CD8-positive, alpha-beta memory T cell (primary cell): ENCODE measurements at places on chromosomes 6 and 20. TPM values are rescaled to one million over a fixed set of nuclear protein-coding genes. Genes with fewer than 3 reads are reported as not detected.

GRCh38 chr6:154602708-154603107 lies 92.2 kb upstream of the CNKSR3 start:
- H3K27ac ChIP-seq: no peak overlapping the region
- no peak overlapping the region for H3K4me3 ChIP-seq
- no peak for DNase-seq
- H3K36me3 ChIP-seq: no peaks in the 10 kb centered on the region

- no peaks in the 10 kb centered on the region for H3K27me3 ChIP-seq
- H3K4me1 ChIP-seq: no peaks in the 10 kb centered on the region
- no peak overlapping the region for H3K27ac ChIP-seq
- no peak overlapping the region for H3K4me3 ChIP-seq
- no peak for DNase-seq
These were observed 90.2 kb upstream of the CCDC167 start for GRCh38 chr6:37589941-37590340.

- no peak overlapping the region for H3K27ac ChIP-seq
- no peak for DNase-seq
- H3K4me3 ChIP-seq: no peak overlapping the region
- no peaks in the 10 kb centered on the region for H3K36me3 ChIP-seq
- H3K4me1 ChIP-seq: no peaks in the 10 kb centered on the region
These were observed 8.0 kb downstream of the CYP24A1 start for GRCh38 chr20:54165803-54166202.

DNA sequence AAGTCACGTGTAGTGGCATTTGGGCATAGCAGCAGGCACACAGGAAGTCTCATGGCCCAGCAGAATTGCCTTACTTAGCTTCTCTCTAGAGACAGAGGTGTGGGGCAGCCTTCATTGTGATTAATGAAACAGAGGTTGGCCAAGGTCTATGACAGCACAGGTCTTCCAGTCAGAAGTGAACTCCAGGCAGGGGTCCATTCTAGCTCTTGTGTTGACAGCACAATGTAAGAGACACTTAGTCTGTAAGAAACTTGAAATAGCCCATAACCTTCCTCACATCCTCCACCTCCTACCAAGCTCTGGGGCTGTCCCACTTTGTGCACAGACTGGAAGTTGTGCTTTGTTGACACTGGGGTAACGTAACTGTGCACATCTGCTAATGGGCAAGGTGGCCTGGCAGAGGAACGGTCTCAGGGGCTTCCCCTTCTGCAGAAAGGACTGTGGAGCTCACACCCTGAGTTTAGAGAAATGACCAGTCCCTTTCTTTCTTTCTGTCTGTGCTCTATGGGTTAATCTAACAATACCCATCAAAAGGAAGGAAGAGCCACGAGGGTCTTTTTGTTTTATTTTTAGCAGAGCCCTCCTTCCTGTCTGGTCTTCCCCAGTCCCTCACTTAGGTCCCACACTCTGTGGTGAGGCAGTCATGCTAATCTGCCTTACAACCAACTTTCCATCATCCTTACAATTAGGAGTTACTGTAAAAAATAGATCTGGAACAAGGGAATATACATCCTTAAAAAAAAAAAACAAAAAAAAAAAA lies 35.6 kb upstream of the TAGAP start:
- no peaks in the 10 kb centered on the region for H3K27me3 ChIP-seq
- no peaks in the 10 kb centered on the region for H3K36me3 ChIP-seq
- DNase-seq: no peak
- peak overlapping the region; percentile 2 for H3K4me3 ChIP-seq

DNA sequence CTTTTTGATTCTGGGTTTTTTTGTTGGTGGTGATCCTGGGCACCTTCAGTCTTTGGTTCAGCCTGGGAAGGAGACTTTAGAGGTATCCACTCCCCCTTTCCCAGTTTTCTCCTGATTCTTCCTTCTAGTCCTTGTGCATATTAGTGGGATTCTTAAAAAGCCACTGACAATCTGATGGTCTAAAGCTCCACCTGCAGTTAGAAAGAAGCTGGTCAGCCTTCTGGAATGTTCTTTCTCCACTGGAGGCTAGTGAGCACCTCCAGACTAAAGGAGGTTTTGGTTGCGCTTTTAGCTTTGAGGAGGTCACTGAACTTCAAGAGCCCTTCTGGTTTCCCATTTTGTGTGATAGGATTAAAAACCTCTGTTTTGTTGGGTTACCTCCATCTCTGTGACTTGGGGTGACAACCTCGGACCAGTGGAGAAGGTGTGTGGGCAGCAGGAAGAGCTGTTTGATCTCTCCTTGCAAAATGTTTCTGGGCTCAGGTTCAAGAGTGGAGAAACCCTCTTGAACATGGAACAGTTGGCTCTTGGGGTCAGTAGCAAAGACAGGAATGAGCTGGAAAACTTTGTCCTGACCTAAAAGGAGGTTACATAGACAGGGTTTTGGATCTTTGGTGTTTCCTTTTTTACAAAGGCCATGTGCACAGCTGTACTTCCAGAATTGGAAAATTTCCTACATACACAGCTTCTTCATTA lies 29.0 kb downstream of the JARID2 start:
- H3K27ac ChIP-seq: no peak overlapping the region
- no peaks in the 10 kb centered on the region for H3K27me3 ChIP-seq
- DNase-seq: no peak

DNA sequence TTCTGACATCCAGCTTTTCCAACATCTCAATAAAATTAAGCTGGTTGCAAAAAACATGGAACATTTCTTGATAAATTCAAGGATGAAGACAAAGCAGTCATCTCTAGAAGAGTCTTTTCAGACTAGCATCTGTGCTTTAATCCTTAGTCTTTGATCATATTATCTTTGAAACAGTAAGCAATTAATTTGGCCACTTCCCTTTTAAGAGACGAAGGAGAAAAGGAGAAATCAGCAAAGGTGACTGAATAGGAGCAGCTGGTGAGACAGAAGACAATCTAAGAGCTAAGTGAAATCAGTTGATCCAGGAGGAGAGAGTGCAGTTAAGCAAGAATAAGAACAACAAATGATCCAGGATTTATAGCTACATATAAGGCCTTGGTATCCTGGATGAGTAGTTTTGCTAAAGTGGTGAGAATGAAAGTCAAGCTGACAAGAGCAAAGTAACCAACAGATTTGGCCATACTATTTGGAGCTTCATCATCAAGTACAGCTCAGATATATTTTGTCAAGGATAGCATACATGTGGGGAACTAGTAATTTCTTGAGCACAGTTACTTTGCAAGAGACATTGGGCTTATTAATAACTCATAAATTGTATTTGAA lies 215.5 kb downstream of the ADGB start:
- DNase-seq: no peak
- no peaks in the 10 kb centered on the region for H3K27me3 ChIP-seq

- H3K27me3 ChIP-seq: no peaks in the 10 kb centered on the region
- H3K27ac ChIP-seq: no peak overlapping the region
- DNase-seq: no peak
- no peak overlapping the region for H3K4me3 ChIP-seq
- no peaks in the 10 kb centered on the region for H3K4me1 ChIP-seq
These were observed 157.5 kb downstream of the GRM4 start for GRCh38 chr6:33988121-33989015.

- no peaks in the 10 kb centered on the region for H3K27me3 ChIP-seq
- no peak for DNase-seq
- no peak overlapping the region for H3K27ac ChIP-seq
- H3K4me3 ChIP-seq: no peak overlapping the region
These were observed 258.8 kb downstream of the GMDS start for GRCh38 chr6:1986454-1987243.

DNA sequence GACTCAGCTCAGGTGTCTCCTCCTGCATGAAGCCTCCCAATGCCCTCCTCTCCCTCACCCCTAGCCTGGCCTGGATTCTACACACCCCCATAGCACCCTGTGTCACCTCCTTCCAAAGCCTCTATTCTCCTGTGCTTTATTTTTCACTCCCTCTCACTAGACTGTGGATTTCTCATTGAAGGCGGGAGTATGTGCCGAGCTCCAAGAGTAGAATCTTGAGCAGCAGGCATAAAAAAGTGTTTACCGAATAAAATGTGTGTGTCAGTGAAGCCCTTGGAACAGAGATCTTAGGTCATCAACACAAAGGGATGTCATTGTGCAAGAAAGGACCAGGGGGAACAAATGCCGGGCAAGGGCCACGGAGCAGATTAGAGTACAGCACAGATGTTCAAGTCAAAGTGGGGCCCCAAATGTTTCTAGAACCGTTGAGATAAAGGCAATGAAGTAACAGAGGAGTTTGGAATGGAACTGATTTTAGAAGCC lies 106.1 kb upstream of the TMEM170B start:
- no peaks in the 10 kb centered on the region for H3K27me3 ChIP-seq
- H3K4me3 ChIP-seq: no peak overlapping the region
- H3K36me3 ChIP-seq: no peaks in the 10 kb centered on the region
- H3K27ac ChIP-seq: no peak overlapping the region
- H3K4me1 ChIP-seq: no peaks in the 10 kb centered on the region

DNA sequence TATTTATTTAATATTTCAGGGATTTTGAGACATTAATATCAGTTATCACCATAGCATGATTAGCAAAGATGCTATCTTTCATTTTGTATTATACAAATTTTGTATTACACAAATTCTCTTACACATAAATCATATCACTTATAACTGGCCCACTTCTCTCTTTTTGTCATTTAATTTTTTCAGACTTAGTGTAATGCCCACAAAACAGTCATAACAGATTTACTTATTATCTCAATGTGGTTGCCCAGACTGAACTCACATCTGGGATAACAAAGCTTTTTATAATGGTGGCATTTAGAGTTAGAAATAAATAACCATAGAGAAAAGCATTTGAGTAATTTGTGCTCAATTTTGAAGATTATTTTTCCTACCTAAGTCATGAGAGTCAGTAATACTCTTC lies 148.3 kb downstream of the TFAP2B start:
- DNase-seq: no peak
- no peaks in the 10 kb centered on the region for H3K4me1 ChIP-seq
- H3K27ac ChIP-seq: no peak overlapping the region

DNA sequence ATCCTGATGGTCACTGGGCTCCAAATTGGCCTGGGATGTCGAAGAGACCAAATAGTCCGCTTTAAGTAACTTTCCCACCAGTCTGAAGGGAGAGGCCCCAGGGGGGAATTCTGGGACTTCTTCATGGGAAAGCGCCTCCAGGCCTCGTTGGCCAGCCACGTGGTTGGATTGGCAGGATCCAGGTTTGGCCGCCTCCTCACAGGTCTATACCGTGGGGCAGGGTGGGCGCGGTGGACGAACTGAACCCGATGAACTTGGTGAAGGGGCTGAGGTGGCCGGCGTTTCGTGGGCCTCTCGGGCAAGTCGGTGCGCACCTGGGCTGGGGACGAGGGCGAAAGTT lies 297 bp downstream of the POM121L2 start:
- H3K36me3 ChIP-seq: no peaks in the 10 kb centered on the region
- H3K27me3 ChIP-seq: peaks cover 26% of the 10 kb centered on the region
- no peak overlapping the region for H3K27ac ChIP-seq
- H3K4me3 ChIP-seq: peak overlapping the region; percentile 69
- no peak for DNase-seq

DNA sequence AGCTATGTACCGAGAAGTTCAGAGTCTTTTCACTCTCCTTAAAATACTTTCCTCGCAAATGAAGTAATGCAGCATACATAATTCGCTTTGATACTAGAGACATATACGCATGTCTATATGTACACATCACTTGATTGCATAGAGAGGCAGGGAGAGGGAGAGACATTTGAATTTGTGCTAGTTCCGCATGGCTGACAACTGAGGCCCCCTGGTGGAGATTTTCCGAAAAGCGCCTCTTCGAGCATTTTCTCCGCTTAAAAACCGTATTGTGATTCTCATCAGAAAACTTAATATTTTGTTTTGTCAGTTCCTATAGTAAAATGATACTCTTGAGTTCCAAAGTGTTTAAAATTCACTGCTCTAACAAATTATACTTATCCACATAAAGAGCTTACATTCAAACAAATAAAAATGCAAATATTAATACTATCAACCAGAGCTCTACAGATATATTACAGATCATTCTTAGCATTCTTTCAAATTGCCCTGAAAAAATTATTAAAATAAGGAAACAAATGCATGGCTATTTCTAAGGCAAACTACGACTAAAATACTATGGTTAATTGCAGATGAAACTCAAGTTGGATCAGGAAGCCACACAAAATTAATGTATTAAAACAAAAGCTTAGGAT lies 637 bp downstream of the MYLK4 start:
- no peaks in the 10 kb centered on the region for H3K36me3 ChIP-seq
- no peak overlapping the region for H3K4me3 ChIP-seq

- H3K4me3 ChIP-seq: no peak overlapping the region
- H3K27ac ChIP-seq: no peak overlapping the region
These were observed 124.7 kb upstream of the SPACA1 start for GRCh38 chr6:87922947-87923330.

GRCh38 chr20:23998392-23998791 lies 9.8 kb upstream of the GGTLC1 start:
- H3K4me1 ChIP-seq: no peaks in the 10 kb centered on the region
- no peak overlapping the region for H3K4me3 ChIP-seq
- no peaks in the 10 kb centered on the region for H3K27me3 ChIP-seq
- no peak for DNase-seq
- H3K27ac ChIP-seq: no peak overlapping the region

GRCh38 chr6:148530394-148530953 lies 187.8 kb downstream of the SASH1 start:
- H3K4me3 ChIP-seq: no peak overlapping the region
- no peak for DNase-seq
- H3K27me3 ChIP-seq: no peaks in the 10 kb centered on the region
- H3K4me1 ChIP-seq: no peaks in the 10 kb centered on the region
- H3K36me3 ChIP-seq: no peaks in the 10 kb centered on the region
- H3K27ac ChIP-seq: no peak overlapping the region

DNA sequence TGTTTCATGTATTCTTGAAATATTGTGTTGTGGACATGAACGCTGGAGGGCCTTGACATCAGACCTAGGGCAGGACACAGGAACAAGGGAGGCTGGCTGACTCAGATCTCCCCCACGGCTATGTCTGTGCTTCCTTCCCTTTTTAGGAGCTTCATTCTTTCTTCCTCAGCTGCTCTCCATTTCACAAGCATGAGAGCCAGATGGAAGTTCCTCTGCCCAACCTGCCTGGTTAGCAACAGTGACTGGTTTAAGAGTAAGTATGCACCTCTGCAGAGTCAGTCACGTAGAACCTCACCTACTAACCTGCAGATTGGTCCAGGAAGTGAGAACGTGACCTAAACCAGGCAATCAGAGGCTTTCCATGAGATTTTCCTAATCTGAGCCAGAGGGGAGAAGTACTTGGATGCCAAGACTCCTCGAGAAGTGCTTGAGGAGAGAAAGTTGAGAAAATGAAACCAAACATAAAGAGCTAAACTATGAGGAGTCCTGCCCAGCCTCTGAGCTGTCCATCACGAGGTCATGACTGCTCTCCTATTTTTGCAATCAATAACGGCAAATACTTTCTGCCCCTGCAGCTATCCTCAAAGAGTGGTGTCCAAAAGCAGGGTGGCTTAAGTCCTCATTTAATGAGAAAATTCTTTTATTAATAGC lies 465.2 kb upstream of the CITED2 start:
- H3K27ac ChIP-seq: no peak overlapping the region

GRCh38 chr6:141498977-141499376 lies 633.7 kb upstream of the GJE1 start:
- no peaks in the 10 kb centered on the region for H3K36me3 ChIP-seq
- no peaks in the 10 kb centered on the region for H3K4me1 ChIP-seq
- no peak overlapping the region for H3K27ac ChIP-seq
- no peak for DNase-seq

TRDN gene
- not detected for total RNA-seq

AIF1 gene
- total RNA-seq: 35.6 TPM

RHAG gene
- not detected for total RNA-seq

GTSF1L gene
- total RNA-seq: not detected

SPATA25 gene
- total RNA-seq: 0.98 TPM

EHMT2 gene
- total RNA-seq: 72.4 TPM

GMDS gene
- total RNA-seq: 28.6 TPM

FGD2 gene
- 1.3 TPM for total RNA-seq

LST1 gene
- total RNA-seq: 22.0 TPM

MACROD2 gene
- not detected for total RNA-seq

NFKBIL1 gene
- total RNA-seq: 13.8 TPM

FILIP1 gene
- total RNA-seq: not detected

ULBP2 gene
- total RNA-seq: 0.48 TPM
